Stimulated activated CD4-positive, alpha-beta T cell treated with anti-CD3 and anti-CD28 coated beads, Interleukin-15, amount 100 ng/mL, for 48 hours (primary cell): ENCODE measurements at places on chromosomes 2 and 18.

GRCh38 chr18:10490401-10491165, 35.2 kb upstream of the NAPG start:
- peak; percentile 61 for DNase-seq

GRCh38 chr18:21997207-21998143, 171.9 kb upstream of the GATA6 start:
- no peak for DNase-seq

DNA sequence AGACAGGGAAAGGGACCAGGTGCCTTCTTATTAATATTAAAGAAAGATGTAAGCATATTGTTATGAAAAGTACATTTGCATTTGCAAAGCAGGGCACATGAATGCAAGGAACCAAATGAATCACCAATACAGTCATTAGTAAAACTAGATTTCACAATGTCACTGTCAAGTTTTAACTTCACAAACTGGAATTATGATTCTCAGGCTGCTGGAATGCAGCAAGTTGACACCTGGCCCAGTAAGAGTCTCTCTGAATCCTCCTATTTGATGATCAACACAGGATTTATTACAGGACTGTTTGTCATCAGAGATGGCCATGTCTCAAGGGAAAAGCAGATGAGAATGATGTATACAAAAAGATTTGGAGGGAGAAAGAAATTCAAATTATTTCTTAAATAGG, 72.9 kb upstream of the STK39 start:
- no peak for DNase-seq

DNA sequence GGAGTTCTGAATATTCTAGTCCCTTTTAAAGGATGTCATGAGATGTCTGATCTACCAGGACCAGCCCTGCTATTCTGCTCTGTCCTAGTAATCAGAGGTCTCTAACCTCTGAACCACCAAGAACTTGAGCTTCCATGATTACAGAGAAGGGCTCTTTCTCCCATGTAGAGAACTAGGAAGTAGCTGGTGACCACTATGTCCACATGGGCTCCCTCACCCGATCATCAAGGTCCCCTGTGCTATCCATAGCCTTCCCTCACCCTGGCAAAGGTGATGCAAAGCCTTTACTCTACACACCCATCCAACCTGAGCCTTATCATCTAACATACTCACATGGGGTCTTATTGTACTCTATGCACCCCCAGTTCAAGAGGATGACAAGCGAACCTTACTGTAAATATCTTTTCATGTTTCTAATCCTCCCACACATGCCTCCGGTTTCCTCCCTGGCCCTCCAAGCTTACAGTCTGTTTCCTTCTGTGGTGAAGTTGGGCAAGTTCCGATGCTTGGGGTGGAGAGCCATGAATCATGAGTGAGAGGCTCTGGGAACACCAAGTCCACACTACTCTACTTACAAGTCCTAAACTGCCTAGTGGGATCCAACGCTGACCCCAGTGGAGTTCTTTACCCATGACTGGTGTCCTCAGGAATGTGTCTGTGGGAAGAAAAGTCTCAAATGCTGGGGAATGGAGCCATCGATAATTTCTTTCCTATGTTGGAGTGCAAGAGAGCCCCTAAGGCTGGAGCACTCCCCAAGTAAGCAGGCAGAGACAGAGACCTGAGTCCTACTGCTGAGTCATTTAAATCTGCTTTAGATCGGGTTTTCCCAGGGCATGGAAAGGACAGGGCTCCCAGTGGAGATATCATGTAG, 73.3 kb upstream of the KLF7 start:
- DNase-seq, result peak; percentile 38

GRCh38 chr2:196365145-196365544, 193.8 kb upstream of the STK17B start:
- no peak for DNase-seq

- no peak for DNase-seq
These were observed 17.3 kb downstream of the KLHL29 start for GRCh38 chr2:23402205-23402740.
